ENCODE measurements at places on chromosomes 11 and 22.

DNA sequence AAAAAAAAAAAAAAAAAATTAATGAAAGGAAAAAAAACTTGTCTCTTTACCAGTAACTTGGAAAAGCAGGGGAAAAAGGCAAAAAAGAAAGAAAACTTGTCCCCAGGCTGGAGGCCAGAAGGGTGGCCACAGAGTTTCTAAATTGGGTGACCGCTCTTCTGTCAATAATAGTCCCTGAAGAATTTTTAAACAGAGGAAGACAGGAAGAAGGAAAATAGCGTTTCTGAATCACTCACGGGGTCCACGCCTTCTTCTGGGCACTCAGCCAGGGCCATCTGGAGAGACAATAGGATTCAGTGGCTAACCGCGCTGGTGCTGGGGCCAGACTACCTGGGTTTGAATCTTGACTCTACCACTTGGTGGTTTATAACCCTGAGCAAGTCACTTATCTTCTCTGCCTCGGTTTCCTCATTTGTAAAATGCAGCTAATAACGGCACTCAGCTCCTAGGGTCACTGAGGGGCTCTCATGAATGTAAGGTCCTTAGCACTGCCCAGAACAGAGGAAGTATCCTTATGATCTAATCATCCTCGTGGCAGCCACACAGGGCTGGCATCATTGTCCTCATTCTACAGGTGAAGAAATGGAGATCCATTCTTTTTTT, 7.0 kb downstream of the C11orf86 start:
- peak; percentile 7 for DNase-seq

DNA sequence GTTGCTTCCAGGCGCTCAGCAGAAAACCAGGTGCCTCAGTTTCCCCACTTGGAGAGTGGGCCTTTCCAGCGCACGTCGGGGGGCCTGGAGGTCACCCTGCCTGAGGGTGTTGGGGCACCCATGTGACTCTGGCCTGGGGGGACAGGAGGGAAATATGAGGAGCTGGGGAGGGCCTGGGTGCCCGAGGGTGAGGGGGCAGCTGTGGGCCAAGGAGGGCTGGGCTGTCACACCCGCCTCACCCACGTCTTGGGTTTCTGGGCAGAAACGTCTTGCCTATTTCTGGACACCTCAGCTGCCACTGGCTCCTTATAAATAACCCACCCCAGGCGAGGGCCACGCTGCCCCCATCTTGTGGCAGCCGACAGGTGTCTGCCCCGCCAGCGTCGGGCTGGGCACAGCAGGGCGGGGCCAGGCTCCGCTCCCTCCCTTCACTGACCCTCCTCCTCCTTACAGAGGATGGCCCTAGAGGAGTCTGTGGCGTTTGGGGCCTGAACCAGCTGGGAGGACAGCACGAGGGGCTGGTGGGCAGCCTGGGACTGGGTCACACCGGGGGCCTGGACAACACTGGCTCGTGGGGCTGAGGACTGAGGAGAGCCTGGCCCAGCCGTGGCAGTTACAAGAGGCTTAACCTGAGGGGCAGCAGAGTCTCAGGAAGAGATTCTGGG, 1.5 kb downstream of the TNNT3 start:
- DNase-seq = no peak

GRCh38 chr11:1708716-1709115, 11.7 kb downstream of the KRTAP5-6 start:
- DNase-seq = no peak

- DNase-seq = no peak
Observed at GRCh38 chr11:112352907-112353306, 92.2 kb upstream of the PLET1 start.

GRCh38 chr11:33543823-33544222, 156.8 kb downstream of the C11orf91 start:
- no peak for DNase-seq

Measured in esophagus squamous epithelium (tissue), 5 donors.